ENCODE measurements at places on chromosomes 1 and 21.
A peak's percentile ranks its signal among the peaks of the same experiment; 100 is the strongest.

GRCh38 chr1:107142140-107142542, 1.3 kb downstream of the NTNG1 start:
- peak; percentile 85 for DNase-seq

DNA sequence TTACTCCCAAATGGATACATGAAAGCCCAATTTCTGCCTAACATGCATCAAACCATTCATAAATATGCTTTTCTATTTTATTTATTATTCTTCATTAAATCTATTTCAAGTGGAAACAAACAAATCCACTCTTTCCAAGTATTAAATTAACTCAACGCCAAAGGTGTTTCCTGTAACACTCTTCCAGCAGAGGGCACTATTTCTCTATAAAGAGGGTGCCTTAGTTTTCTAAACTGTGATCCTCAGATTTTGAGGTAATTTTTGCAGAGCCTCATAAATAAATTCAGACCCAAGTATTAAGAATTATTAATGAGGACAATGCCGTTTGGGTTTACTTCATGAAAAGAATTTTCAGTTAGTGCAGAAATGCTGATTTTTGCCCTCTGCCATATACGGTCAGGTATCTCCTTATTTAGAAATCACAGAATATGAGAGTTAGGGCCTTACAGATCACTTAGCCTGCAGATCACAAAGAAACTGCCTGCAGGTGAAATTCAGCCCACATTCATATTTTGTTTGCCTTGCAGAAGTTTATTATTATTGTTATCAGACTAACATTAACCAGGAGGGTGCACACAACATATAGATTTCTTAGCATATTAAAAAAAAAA, 40.1 kb upstream of the MYSM1 start:
- peak; percentile 92 for DNase-seq

- DNase-seq, result no peak
Observed at GRCh38 chr1:44646261-44647110, 27.8 kb downstream of the TMEM53 start.

DNA sequence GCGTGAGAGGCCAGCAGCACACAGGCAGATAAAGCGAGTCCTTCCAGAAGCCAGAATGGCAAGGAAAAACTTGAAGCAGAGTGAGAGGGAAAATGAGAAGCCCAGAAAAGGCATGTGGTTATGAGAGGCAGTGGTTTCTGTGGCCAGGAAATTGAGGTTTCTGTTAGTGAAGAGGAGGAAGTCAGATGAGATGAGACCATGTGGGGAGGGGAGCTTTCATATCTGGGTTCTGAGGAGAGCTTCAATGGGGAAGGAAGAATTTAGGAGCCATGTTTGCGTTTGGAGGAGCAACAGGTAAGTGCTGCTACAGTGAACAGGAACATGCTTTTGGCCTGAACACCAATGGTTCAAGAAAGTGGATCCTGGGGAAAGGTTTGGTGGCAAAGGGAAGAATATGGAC, 6.1 kb upstream of the CD1A start:
- peak; percentile 74 for DNase-seq

- DNase-seq, result peak; percentile 57
Observed at GRCh38 chr1:37945743-37946702, 830 bp downstream of the INPP5B start.

DNA sequence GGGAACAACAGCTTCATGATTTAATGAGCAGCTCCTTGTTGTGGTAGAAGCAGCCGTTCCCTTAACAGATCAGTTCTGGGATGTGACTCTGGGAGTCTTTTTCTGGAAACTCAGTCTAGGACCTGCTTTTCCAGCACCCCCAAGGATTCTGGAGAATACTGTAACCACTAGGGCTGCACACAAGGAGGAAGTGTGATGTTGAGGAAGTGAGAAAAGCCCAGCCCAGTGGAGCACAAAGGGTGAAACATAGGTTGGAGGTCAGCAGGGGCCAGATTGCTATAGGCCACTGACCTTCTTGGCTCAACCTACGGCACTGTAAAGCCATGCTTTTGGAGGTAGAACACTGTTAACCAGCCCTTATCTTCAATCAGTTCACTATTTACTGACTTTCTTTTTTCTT, 10.1 kb upstream of the PLA2G5 start:
- no peak for DNase-seq

- DNase-seq, result peak; percentile 22
Observed at GRCh38 chr1:91735266-91735845, 150.6 kb downstream of the TGFBR3 start.

DNA sequence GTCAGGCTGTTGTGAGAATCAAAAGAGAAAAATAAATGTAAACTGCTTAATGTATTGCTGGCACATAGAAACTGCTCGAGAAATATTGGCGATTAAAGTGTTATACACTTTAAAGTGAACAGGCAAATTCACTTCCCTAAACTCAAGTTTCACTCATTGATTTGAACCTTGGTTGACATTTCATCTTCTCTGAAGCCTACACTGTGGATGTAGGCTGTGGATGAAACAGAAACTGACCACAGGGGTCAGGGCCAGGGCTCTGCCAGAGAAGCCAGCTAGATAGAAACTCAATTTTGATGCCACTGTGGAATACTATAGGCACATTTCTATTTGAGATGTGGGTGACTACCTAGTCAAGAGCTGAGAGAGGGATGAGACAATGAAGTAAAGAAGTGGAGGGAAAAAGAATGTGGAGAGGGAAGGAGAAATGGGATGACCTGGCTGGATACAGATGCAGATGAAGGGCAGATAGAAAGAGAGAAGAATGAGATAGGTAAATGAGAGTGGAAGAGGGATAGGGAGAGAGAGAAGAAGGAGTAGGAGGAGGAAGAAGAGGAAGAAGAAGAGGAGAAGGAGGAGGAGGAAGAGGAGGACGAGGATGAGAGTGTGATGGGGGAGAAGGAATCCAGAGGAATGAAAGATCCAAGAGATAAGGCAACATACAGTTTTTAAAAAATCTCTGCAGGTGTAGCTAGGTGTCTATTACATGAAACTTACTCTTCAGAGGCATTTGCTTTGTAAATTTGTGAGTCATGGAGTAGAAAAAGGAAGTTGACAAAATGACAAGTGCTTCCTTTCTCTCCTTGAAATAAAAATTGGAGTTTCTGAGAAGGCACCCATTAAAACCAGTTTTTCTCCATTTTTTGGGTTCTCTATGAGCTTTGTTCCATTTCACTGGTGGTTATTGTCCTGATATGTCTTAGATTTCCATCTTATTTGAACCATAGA, 17.4 kb upstream of the CD1D start:
- no peak for DNase-seq

DNA sequence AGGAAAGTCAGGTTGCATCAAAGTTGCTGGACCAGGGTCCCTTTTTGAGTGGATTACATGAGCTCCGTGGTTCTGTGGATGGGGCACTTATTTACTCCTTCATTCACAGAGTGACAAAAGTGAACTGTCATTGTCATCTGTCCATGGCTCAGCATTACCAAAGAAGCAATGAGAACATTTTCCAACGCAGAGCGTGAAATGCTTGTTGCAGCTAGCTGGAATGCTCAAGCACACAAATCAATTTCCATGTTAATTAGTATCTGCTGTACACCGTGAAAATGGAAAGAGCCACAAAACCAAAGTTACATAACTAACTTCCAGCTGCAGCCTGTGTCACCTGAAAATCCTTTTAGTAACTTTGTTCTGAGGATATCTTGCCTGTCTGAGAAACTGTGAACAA, 78.9 kb downstream of the MT1HL1 start:
- no peak for DNase-seq

DNA sequence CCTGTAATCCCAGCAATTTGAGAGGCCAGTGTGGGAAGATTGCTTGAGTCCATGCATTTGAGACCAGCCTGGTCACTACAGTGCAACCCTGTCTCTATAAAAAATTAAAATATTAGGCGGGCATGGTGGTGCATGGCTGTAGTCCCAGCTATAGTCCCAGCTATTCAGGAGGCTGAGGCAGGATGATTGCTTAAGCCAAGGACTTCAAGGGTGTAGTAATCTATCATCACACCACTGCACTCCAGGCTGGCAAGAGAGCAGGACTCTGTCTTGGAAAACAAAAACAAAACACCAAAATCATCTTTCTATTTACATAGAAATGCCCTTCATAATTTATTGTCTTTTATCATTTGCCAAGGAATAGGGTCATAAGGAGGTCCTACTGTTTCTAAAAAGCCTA, 1274.1 kb upstream of the NCAM2 start:
- DNase-seq, result no peak

DNA sequence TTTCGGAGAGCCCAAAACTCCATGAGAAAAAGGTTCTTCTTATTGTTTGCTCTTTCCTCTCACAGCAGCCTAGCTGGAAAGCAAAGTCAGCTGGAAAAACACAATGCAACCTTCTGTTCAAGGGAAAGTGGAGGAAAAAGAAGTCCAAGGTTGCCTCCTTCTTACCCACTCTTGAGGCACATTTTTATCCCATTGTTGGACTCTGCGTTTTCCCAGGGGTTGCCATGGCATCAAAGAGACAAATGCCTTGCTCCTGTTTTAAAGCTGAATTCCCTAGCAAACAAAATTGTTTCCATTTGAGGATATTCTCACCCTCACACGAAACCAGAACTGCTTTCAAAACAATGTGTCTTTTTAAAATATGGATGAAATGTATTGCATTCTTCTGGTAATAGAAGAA, 45.1 kb upstream of the PALMD start:
- DNase-seq, result no peak

DNA sequence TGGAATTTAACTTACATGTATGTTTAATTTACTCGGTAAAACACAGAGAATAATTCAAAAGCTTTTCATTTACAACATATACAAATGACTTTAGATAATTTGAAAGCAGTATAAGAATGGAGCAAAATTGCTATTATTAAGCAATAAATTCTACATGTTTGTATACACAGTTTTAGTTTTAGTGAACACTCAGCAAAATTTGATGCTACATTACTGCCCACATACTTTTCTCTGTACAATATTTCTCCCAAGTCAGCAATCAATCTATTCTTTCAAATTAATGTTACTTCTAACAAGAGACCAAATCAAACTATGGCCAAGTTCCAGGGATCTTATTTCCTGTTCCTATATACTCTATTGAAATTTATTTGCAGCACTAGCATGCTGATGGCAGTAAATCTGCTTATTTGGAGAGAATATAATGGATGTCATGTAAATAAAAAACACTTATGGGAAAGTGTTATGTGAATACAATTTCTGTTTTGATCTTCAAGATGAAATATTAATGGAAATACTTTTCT, 82.6 kb upstream of the BRINP3 start:
- DNase-seq, result no peak

- no peak for DNase-seq
Observed at GRCh38 chr1:64721135-64721534, 23.7 kb upstream of the RAVER2 start.

All from hematopoietic multipotent progenitor cell treated with erythropoietin and hydrocortisone succinate and interleukin-3 and kit ligand, for 6 days (in vitro differentiated cells).